ENCODE measurements at places on chromosomes 16 and 17. TPM values are rescaled to one million over a fixed set of nuclear protein-coding genes. Genes with fewer than 3 reads are reported as not detected.

DNA sequence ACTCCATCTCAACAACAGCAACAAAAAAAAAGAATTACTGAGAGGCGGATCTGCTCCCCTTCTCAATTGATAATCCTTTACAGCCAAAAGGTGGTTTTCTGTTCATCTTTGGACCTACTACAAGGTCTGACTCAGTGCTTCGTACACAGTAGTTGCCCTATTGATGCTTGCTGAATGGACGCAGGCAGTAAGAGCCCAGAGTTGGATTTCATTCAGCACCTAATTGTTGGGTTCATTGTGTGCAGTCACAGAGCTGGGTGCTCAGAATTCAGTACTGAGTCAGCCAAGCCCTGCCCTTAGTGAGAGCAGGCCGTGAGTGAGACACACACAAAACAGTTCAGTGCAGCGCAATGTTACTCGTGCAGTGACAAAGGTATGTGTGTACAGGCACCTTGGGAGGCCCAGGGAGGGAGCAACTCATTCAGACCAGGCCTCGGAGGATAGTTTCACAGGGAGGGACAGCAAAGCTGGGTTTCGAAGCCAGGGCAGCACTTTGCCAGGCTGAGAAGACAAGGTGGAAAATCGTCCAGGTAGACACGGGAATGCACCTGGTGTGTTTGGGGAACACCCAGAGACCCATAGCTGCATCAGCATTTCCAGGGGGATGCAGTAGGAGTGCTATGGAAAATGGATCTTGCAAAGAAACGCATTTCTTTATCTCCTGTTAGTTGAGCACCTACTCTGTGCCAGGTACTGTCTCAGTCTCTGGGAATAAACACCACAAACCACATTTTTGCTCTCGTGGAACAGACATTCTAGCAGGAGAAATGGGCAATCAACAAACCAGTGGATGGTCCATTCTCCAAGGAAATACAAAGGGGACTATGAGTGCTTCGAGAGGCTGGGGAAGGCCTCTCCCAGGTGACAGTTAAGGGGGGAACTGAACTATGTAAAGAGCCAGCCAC lies 18.1 kb upstream of the KRT17 start:
- no peaks in the 10 kb centered on the region for H3K27me3 ChIP-seq
- no peak for DNase-seq

DNA sequence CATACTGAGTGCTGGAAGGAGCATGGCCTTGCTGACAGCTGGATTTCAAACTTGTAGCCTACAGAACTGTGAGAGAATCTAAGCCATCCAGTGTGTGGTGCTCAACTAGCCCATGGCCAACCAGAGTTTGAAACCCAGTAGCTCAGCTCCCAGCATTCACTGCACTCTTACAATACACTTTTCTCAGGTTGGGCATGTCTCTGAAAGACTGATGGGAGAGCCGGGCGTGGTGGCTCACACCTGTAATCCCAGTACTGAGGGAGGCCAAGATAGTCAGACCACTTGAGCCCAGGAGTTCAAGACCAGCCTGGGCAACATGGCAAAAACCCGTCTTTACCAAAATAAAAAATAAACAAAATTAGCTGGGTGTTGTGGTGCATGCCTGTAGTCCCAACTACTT lies 3.8 kb downstream of the CPNE2 start:
- peaks cover 20% of the 10 kb centered on the region for H3K27me3 ChIP-seq
- H3K36me3 ChIP-seq = no peaks in the 10 kb centered on the region
- H3K27ac ChIP-seq = no peak overlapping the region
- no peak overlapping the region for H3K4me3 ChIP-seq
- no peak for DNase-seq

- no peaks in the 10 kb centered on the region for H3K36me3 ChIP-seq
- H3K27ac ChIP-seq = no peak overlapping the region
- peaks cover 11% of the 10 kb centered on the region for H3K4me1 ChIP-seq
- no peak for DNase-seq
- no peak overlapping the region for H3K4me3 ChIP-seq
These were observed 4.6 kb upstream of the MPP2 start for GRCh38 chr17:43911904-43912303.

DNA sequence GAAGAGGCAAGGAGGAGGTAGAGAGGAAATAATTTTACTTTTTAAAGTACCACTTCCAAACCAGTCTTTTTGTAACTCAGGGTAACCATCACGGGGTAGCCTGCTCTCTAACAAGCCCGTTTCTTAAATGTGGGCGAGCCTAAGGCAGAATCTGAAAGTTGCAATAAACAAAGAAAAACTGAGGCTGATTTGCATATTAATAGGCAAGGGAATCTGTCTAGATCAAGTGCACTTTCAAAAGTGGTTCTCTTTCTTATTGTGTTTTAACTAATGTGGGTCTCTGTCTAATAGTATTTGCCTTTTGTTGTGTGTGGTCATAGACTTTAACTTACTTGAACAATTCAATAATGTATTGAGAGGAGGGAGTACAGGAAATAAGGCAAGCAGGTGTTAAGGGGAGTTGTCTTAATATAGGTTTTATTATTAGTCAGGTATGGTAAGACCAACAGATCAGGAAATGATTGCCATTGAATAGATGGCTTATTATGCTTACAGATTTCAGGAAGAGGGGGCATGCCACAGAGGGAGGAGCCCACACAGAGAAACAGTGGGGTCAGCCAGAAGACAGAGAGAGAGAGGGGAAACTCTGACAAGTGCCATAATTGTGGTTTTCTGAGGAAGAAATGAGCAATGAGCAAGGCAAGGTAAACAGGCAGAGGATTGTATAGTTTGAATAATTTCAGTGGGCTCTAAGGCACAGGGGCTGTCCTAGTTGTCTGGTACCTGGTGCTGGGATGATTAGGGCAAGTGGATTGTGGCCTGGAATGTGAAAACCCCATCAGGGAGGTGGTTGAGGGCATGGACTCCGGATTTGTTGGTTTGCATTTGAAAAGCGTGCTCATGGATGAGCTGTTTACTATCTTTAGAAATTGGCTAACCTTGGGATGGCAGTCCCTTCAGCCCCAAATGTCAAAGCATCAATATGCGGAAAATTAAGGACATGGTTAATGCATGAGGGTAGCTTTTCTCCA lies 237.2 kb downstream of the TOX3 start:
- H3K27me3 ChIP-seq = peaks cover 4% of the 10 kb centered on the region
- no peak overlapping the region for H3K27ac ChIP-seq
- H3K36me3 ChIP-seq = no peaks in the 10 kb centered on the region

DNA sequence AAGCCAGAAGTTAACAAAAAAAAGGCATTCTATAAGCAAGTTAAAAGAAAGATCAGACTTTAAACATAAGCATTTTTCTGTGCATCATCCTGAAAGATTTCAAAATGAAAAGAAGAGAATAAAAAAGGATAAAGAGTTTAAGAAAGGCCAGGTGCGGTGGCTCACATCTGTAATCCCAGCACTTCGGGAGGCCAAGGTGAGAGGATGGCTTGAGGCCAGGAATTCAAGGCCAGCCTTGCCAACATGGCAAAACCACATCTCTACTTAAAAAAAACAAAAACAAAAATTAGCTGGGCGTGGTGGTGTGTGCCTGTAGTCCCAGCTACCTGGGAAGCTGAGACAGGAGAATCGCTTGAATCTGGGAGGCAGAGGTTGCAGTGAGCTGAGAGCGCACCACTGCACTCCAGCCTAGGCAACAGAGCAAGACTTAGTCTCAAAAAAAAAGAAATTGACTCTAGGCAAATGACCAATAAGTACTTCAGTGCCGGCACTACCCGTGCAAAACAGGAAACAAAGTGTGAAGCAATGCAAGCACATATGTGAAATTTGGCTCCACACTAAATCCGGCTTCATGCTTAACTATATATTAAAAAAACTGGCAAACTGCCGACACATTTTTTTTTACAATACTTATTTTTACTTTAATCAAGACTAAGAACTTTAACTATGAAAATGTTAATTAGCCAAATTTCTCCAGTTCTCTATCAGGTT lies 83.2 kb upstream of the C17orf78 start:
- no peak for DNase-seq
- H3K4me1 ChIP-seq = peaks cover 11% of the 10 kb centered on the region
- H3K4me3 ChIP-seq = peak overlapping the region; percentile 59
- H3K36me3 ChIP-seq = peaks cover 11% of the 10 kb centered on the region
- no peak overlapping the region for H3K27ac ChIP-seq

GRCh38 chr16:2790631-2791030 lies 3.3 kb upstream of the PRSS33 start:
- H3K4me3 ChIP-seq = no peak overlapping the region
- no peak overlapping the region for H3K27ac ChIP-seq
- H3K36me3 ChIP-seq = no peaks in the 10 kb centered on the region
- DNase-seq = no peak

DNA sequence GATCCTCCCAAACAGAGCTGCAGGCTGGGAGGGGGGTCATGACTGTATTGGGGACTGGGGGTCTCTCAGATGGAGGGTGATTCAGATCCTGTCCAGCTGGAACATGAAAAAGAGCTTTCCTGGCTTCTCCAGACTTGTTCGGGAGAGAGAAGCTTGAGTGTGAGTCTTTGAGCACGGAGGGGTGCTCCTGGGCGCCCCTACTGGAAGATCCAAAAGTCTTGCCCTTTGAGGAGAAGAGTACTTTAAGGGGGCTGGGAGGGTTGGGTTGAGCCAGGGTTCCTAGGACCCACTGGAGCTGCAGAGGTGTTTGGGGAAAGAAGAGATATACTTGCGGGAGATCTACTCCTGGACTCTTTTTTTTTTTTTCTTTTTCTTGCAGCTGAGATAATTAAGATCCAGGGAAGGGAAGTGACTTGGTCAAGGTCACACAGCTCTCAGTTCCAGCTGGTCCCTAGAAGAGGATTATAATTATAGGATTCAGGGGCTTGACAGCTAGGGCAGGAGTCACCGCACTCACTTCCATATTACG lies 8.4 kb downstream of the RARA start:
- H3K27me3 ChIP-seq = peaks cover 34% of the 10 kb centered on the region
- no peaks in the 10 kb centered on the region for H3K36me3 ChIP-seq
- H3K4me3 ChIP-seq = peak overlapping the region; percentile 91
- DNase-seq = peak; percentile 50

DNA sequence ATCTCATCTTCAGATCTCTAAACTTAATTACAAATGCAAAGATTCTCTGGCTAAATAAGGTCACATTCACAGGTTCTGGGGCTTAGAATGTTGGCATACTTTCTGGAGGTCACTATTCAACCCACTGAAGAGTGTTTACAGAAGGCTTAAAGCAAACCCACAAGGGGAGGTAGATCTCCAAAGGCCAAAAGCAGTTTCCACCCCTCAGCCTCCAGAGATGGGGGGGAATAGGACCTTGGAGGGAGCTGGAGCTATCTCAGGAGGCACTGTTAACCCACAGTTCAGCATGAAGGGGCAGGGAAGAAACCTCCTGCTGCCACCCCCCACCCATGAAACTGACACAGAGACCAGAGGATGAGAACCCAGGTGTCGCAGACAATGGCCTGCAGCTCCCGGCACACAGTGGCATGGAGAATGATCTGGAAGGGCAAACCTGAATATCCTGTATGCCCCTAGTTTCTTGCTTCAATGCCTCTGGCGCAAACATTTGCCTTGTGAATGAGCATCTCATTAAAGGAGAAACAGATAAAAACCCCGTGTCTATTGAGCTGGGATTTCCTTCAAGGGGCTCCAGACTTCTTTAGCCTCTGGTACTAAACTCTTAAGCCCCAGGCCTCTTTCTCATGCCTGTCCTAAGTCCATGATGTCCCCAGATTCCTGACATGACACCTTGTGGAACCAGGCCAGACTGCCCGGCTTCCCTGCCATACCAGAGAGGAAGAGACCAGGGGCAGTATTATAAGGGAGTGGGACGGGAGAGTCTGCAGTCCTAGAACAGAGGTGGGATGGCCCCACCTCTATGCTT lies 103.1 kb upstream of the CDH5 start:
- peaks cover 24% of the 10 kb centered on the region for H3K27me3 ChIP-seq
- no peak overlapping the region for H3K4me3 ChIP-seq
- no peak for DNase-seq
- H3K27ac ChIP-seq = no peak overlapping the region

GRCh38 chr17:73072219-73072962 lies 20.1 kb downstream of the SLC39A11 start:
- no peak overlapping the region for H3K27ac ChIP-seq
- peaks cover 15% of the 10 kb centered on the region for H3K36me3 ChIP-seq
- no peaks in the 10 kb centered on the region for H3K4me1 ChIP-seq
- no peak overlapping the region for H3K4me3 ChIP-seq
- no peaks in the 10 kb centered on the region for H3K27me3 ChIP-seq

DNA sequence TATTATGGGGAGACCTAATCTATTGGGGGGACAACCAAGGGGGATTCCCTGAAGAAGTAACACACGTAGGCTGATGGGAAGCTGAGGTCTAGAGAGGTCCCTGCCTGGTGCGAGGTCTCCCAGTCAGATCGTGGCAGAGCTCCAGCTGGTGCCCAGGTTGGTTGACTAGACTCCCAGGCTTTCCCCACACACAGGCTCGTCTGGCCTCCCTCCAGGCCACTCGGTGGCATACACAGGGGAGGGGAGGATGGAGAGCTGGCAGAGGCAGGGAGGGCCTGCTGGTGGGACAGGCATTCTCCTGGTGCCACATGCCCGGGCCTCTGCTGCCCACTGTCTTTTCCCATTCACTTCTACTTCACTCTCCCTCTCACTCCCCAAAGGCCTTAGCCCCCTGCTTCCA lies 8.5 kb upstream of the SOCS3 start:
- H3K4me3 ChIP-seq = no peak overlapping the region
- no peaks in the 10 kb centered on the region for H3K36me3 ChIP-seq
- peaks cover 6% of the 10 kb centered on the region for H3K4me1 ChIP-seq
- H3K27me3 ChIP-seq = peaks cover 9% of the 10 kb centered on the region

- no peak for DNase-seq
- peaks cover 6% of the 10 kb centered on the region for H3K4me1 ChIP-seq
- H3K27ac ChIP-seq = no peak overlapping the region
- no peak overlapping the region for H3K4me3 ChIP-seq
These were observed 10.1 kb upstream of the TMEM98 start for GRCh38 chr17:32917842-32918241.

PKMYT1 gene
- 4.3 TPM for polyA plus RNA-seq

RUNDC3A gene
- polyA plus RNA-seq = not detected

G6PC1 gene
- polyA plus RNA-seq = not detected

Measured in immature natural killer cell (primary cell).